Stimulated activated CD4-positive, alpha-beta T cell treated with anti-CD3 and anti-CD28 coated beads, TNF-alpha, amount 100 ng/mL, for 1 hour (primary cell): ENCODE measurements at places on chromosomes 11 and 22.
A peak's percentile ranks its signal among the peaks of the same experiment; 100 is the strongest.

- no peak for DNase-seq
These were observed 21.2 kb upstream of the PSMA1 start for GRCh38 chr11:14541192-14541947.

- DNase-seq: no peak
These were observed 676.8 kb downstream of the NTM start for GRCh38 chr11:132047167-132047566.

DNA sequence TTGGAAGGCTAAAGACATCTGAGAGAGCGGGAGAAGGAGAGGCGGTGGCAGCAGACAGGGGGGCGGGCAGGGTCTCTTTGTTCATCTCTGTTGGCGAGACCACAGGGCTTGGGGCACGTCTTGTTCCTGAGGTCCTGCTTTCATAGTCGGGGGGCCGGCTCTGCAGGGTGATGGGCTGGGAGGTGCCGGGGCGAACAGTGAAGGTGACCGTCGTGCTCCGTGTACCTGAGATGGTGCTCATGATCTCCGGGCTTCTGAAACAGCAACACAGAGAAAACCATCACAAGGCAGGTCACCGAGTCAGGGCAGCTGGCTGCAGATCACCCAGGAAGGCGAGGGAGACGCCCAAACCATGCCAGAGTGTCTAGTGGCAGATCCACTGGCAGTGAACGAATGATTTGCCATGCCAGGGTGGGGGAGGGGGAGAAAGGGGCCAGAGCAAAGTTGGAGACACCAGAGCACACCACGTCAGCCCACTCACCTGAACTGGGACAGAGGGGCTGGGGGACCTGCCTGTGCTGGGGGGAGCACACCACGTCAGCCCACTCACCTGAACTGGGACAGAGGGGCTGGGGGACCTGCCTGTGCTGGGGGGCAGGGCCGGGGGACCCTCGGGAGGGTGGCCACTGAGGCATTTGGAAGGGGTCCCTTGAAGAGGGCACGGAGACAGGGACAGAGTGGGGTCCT is 75.0 kb downstream of the CTTN start:
- no peak for DNase-seq

GRCh38 chr11:35061516-35062440 is 77.2 kb upstream of the CD44 start:
- DNase-seq: no peak

DNA sequence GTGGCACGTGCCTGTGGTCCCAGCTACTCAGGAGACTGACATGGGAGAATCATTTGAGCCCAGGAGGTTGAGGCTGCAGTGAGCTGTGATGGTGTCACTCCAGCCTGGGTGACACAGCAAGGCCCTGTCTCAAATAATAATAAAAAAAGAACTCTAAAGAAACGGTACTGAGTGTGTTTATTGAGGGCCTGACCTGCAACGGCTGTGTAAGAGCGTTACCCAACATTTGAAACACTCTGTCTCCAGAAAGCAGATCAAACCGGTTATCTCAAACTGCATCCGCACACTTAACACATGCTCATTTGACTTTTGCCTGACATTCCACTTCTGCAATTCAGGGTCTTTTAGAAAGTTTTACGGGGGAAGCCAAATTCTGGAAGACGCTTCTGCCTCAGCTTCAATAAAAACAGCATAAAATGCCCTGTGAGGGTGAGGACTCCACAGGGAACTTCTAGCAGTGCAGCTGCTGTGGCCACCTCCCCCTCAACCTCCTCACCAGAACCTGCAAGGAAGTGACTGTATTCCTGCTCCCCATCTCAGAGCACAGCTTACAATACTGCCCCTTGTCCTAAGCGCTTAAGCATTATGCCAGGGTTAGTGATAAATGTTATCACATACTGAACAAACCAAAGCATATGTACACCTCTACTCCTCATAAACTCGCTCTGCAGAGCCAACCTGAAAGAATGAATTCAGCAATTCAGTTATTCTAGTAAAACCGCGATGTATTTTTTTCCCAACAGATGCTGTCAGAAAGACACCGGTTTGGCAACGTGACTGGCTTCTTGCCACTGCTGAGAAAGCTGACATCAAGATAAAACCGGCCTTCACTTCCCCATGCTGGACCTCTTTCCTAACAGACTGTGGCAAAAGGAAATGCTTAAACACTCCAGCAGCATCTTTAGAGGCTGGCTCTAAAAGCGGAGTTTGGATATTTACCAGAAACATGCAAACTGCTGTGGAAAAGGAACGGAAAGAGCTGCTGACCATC is 52.2 kb downstream of the PRDM10 start:
- DNase-seq: no peak

GRCh38 chr22:37492428-37493344 is 6.5 kb upstream of the MFNG start:
- peak; percentile 17 for DNase-seq

- DNase-seq: no peak
These were observed 436.2 kb upstream of the LARGE1 start for GRCh38 chr22:34356481-34356880.

DNA sequence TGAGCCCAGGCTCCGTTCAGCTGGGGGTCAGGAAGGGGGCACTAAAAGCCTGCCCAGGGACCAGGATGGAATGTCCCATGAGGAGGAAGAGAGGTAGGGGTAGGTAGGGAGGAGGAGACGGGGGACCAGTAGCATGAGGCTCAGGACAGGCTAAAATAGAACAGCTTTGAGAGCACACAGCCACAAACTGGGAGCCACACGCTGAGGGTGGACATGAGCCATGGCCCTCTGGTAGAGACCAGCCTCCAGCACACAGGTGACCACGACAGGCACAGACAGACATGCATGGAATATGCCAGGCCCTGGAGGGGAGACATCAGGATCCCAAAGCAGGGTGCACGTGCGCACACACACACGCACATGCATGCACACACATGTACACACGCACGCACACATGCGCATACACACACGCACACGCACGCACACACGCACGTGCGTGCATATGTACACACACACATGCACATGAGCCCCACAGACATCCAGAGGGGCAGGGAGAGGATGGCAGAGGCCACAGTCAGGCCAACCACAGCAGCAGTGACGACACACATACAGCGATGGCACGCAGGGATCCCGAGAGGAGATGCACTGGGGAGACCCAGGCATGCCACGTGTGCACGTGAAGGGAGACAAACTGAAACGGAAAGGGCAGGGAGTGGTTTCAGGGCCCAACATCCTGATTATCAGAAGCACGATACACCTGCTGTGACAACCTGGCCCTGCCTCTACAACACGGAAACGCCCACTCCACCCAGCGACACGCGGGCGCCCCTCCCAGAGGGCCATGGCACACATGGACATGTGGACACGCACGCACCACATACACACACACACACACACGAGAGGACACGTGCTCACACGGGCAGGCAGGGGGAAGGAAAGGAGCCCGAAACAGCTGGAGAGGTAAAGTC is 25.7 kb downstream of the LRRC10B start:
- no peak for DNase-seq

DNA sequence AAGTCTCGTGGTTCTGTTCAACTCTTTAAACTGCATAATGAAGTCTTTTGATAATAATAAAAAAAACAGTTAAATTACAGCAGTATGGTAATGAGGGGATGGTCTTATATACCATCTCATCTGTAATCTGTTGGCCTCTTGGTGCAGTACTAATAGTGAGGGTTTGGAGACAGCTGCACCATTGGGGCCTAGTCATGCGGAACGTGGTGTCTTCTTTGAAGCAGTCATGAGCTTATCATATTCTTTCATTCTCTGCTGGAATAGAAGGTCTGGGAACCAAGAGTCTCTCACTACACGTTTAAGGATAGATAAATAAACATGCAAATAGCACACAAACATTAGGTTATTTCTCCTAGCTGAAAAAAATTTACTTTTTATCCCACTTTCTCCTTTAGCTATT is 40.9 kb upstream of the OR9Q1 start:
- DNase-seq: no peak

- no peak for DNase-seq
These were observed 227.9 kb downstream of the NTM start for GRCh38 chr11:131598305-131598704.

DNA sequence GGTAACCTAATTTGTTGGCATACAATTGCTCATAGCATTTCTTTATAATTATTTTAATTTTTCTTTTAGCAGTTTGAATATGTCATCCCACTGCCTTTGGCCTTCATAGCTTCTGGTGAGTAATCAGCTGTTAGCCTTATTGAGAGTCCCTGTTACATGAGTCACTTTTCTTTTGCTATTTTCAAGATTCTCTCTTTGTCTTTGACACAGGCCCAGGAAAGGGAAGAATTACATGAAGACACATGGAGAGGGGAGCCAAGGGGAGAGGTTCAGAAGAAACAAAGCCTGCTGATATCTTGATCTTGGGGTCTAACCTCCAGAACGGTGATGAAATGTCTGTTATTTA is 418.2 kb downstream of the METTL15 start:
- no peak for DNase-seq

- no peak for DNase-seq
These were observed 4.0 kb downstream of the PHOX2A start for GRCh38 chr11:72239849-72240460.

- no peak for DNase-seq
These were observed 3.6 kb downstream of the ISX start for GRCh38 chr22:35069541-35069940.
